Uterus (tissue), 4 donors: ENCODE measurements at places on chromosomes 16 and 17. TPM values are rescaled to one million over a fixed set of nuclear protein-coding genes. Genes with fewer than 3 reads are reported as not detected.

GRCh38 chr16:1510941-1511351 is 17.8 kb downstream of the TELO2 start:
- H3K4me1 ChIP-seq = no peaks in the 10 kb centered on the region
- no peak for DNase-seq
- no peaks in the 10 kb centered on the region for H3K27me3 ChIP-seq

- DNase-seq = no peak
- H3K4me3 ChIP-seq = no peak overlapping the region
- H3K4me1 ChIP-seq = peaks cover 8% of the 10 kb centered on the region
- H3K27ac ChIP-seq = no peak overlapping the region
Measured at GRCh38 chr17:9024497-9024896, 3.2 kb downstream of the NTN1 start.

Gene CETP
- 2.8 TPM for total RNA-seq

DNA sequence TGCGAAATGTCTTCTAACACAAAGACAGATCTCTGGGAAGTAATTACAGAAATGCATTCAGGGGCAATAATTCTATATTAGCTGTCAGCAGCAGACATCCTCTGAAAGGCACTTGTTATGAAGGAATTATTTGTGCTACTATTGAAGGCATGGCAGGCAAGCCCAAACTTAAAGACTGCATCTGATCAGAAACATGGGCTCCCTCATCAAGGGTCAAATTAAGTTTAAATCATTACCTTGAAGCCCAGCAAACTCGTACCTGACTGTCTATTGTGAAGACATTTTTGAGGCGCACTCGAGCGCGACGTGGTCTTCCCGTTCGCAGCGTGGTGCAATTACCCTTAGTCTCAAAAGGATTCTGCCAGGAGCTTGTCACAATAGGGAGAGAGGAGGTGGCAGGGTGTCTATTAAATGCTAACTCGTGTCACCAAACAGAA is 110.6 kb downstream of the ZNF423 start:
- no peak overlapping the region for H3K4me3 ChIP-seq
- H3K36me3 ChIP-seq = no peaks in the 10 kb centered on the region
- no peak overlapping the region for H3K27ac ChIP-seq

- H3K27me3 ChIP-seq = no peaks in the 10 kb centered on the region
- H3K4me1 ChIP-seq = no peaks in the 10 kb centered on the region
- H3K4me3 ChIP-seq = no peak overlapping the region
- H3K27ac ChIP-seq = no peak overlapping the region
Measured at GRCh38 chr17:43377056-43377810, 21.6 kb upstream of the ARL4D start.

GRCh38 chr17:33686171-33686570 is 393.1 kb upstream of the ASIC2 start:
- no peak overlapping the region for H3K4me3 ChIP-seq
- no peaks in the 10 kb centered on the region for H3K4me1 ChIP-seq
- no peak for DNase-seq
- H3K36me3 ChIP-seq = no peaks in the 10 kb centered on the region
- H3K27ac ChIP-seq = no peak overlapping the region
- H3K27me3 ChIP-seq = no peaks in the 10 kb centered on the region

GRCh38 chr16:53817117-53817755 is 113.3 kb downstream of the FTO start:
- H3K27ac ChIP-seq = no peak overlapping the region
- no peaks in the 10 kb centered on the region for H3K27me3 ChIP-seq
- no peaks in the 10 kb centered on the region for H3K36me3 ChIP-seq
- H3K4me3 ChIP-seq = no peak overlapping the region
- DNase-seq = no peak
- no peaks in the 10 kb centered on the region for H3K4me1 ChIP-seq

DNA sequence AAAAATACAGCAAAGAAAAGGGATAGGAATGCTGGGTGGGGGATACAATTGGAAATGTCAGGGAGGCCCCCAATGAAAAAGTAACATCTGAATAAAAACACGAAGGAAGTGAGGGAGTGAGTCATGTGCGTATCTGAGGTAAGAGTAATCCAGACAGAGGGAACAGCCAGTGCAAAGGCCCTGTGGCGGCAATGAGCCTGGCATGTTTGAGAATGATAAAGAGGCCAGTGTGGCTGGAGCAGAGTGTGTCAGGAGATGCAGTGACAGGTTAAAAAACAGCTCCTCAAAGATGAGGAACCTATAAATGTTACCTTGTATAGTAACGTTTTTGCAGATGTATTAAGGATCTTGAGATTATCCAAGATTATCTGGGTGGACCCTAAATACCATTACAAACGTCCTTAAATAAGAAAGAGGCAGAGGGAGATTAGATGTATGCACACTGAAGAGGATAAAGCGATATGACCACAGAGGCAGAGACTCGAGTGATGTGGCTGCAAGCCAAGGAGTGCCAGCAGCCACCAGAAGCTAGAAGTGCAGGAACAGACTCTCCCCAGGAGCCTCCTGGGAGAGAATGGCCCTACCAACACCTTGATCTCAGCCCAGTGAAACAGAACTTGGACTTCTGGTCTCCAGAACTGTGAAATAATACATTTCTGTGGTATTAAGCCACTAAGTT is 17.8 kb upstream of the SLC35B1 start:
- DNase-seq = no peak
- no peak overlapping the region for H3K4me3 ChIP-seq
- H3K36me3 ChIP-seq = no peaks in the 10 kb centered on the region
- peaks cover 29% of the 10 kb centered on the region for H3K4me1 ChIP-seq

Gene TMEM92
- total RNA-seq = not detected

GRCh38 chr16:21263640-21264570 is 14.2 kb downstream of the CRYM start:
- H3K27me3 ChIP-seq = no peaks in the 10 kb centered on the region
- peak overlapping the region; percentile 21 for H3K27ac ChIP-seq
- no peaks in the 10 kb centered on the region for H3K4me1 ChIP-seq
- H3K4me3 ChIP-seq = no peak overlapping the region
- H3K36me3 ChIP-seq = no peaks in the 10 kb centered on the region
- peak; percentile 25 for DNase-seq

Gene TEX14
- total RNA-seq = not detected

Gene KCNG4
- total RNA-seq = not detected

DNA sequence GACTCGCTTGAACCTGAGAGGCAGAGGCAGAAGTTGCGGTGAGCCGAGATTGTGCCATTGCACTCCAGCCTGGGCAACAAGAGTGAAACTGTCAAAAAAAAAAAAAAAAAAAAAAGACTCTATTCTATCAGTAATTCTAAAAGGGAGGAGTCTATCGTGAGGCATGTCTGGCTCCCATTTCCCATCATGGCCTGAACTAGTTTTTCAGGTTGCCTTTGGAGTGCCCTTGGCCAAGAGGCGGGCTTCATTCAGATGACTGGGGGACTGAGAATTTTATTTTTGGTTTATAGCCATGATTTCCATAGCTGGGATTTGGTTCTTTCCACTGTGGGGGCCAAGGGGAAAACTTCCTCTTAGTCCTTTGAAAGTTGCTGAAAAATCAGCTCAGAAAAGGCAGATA is 3.5 kb upstream of the SNX29 start:
- H3K27ac ChIP-seq = no peak overlapping the region
- H3K4me3 ChIP-seq = no peak overlapping the region

GRCh38 chr16:47676635-47677177 is 215.6 kb downstream of the PHKB start:
- no peaks in the 10 kb centered on the region for H3K4me1 ChIP-seq
- H3K4me3 ChIP-seq = no peak overlapping the region
- H3K36me3 ChIP-seq = no peaks in the 10 kb centered on the region
- DNase-seq = no peak
- no peaks in the 10 kb centered on the region for H3K27me3 ChIP-seq

GRCh38 chr17:61251939-61252865 is 147.4 kb upstream of the TBX2 start:
- H3K4me3 ChIP-seq = no peak overlapping the region
- H3K4me1 ChIP-seq = no peaks in the 10 kb centered on the region
- H3K27ac ChIP-seq = peak overlapping the region; percentile 81
- no peaks in the 10 kb centered on the region for H3K27me3 ChIP-seq
- peak; percentile 85 for DNase-seq

DNA sequence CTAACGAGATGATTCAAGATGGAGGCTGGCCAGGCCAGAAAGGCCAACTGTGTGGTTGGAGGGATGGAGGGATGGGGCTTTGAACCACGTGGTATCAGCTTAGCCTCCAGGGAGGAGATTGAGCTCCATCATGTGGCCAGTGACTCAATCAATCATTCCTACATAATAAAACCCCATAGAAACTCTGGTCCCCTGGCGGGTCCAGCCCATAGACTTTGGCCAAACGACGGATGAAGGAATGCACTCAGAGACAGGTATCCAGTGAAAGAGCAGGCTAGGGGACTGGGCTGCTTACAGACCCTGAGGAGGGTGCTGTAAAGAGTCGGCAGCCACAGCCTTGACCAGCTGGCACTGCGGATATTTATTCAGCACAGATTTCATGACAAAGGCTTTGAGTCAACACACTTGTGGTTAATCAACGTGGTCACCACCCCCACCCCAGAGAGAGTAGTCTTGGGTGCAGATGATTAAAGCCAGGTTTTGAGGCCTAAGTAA is 308.7 kb upstream of the TNRC6C start:
- H3K4me3 ChIP-seq = no peak overlapping the region
- no peak overlapping the region for H3K27ac ChIP-seq
- H3K36me3 ChIP-seq = no peaks in the 10 kb centered on the region
- no peaks in the 10 kb centered on the region for H3K27me3 ChIP-seq

Gene CDRT15L2
- not detected for total RNA-seq

DNA sequence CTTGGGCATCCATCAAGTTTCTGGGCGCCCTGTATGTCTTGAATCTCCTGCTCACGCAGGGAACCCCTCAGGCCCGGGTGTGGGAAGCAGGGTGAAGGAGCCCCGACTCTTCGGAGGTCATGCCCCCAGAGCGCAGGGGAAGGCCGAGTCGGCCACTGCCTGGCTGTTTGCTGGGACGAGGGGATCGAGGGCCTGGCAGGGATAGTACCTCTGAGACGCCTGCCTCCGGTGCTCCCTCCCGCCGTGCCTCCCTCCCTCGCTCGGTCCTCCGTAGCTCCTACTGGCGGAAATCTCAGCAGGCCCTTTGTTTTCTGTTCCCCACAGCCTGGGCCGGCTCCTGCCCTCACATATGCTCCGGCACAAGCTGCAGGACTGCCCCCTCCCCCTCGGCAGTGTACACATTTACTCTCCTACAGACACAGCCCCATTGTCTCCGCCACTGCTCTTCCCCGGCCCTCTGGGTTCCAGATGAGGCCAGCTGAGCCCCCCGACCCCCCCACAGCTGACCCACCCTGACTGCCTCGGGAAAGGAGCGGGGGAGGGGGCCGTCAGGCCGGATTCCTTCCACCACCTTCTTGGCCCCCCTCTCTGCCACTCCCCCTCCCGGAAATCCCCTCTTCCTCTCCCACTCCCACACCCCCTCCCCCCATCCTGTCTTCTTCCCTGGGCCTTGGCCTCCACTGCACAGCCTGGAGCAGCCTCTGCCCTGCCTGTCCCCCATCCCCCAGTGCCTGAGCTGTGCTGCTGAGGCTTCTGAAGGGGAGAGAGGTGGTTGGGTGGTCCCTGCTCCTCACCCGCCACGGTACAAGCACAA is 1.4 kb downstream of the TRAF4 start:
- peak overlapping the region; percentile 77 for H3K4me3 ChIP-seq
- H3K36me3 ChIP-seq = no peaks in the 10 kb centered on the region
- DNase-seq = peak; percentile 51
- peak overlapping the region; percentile 86 for H3K27ac ChIP-seq

- H3K4me3 ChIP-seq = no peak overlapping the region
- H3K4me1 ChIP-seq = no peaks in the 10 kb centered on the region
- H3K36me3 ChIP-seq = no peaks in the 10 kb centered on the region
- no peaks in the 10 kb centered on the region for H3K27me3 ChIP-seq
- H3K27ac ChIP-seq = no peak overlapping the region
- no peak for DNase-seq
Measured at GRCh38 chr16:63652091-63652490, 1469.8 kb downstream of the CDH11 start.

Gene ZP2
- 3.4 TPM for total RNA-seq

Gene GPR139
- not detected for total RNA-seq
